Diencephalon (tissue), 1 donor: ENCODE measurements at places on chromosomes 4 and X. TPM values are rescaled to one million over a fixed set of nuclear protein-coding genes. Genes with fewer than 3 reads are reported as not detected.

The GNRHR gene
- total RNA-seq, result 0.23 TPM

The ITGB1BP2 gene
- total RNA-seq, result 2.5 TPM

The UGT2A3 gene
- total RNA-seq, result not detected

The RPL34 gene
- total RNA-seq, result 1,313 TPM

The JADE3 gene
- 9.5 TPM for total RNA-seq

The TMEM150C gene
- total RNA-seq, result 59.1 TPM

The USP9X gene
- total RNA-seq, result 186 TPM

The GPC4 gene
- total RNA-seq, result 2.8 TPM
